ENCODE measurements at places on chromosomes 5 and 9.

GRCh38 chr5:16574789-16575721 lies 41.7 kb downstream of the RETREG1 start:
- DNase-seq = no peak

- DNase-seq = no peak
Measured at GRCh38 chr9:84781931-84782866, 112.7 kb downstream of the NTRK2 start.

DNA sequence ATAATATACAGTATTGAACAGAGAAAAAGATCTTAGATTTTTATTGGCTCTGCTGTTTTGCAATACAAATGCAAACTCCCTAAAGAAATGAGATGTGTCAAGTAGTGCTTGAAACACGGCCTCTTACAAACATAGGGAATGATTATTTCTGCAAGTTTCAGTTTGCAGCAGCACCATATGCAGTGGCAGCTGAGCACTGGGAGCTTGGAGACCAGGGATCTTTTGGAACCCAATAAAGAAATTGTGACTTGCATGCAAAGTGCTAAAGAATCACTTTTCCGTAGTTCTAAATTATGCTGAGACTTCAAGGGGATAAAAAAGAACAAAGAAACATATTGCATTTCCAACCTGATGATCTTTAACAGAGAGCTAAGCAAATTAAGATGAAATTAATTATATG lies 674.6 kb upstream of the ZNF608 start:
- no peak for DNase-seq

- peak; percentile 23 for DNase-seq
Measured at GRCh38 chr9:125655691-125656410, 51.2 kb downstream of the MAPKAP1 start.

- DNase-seq = no peak
Measured at GRCh38 chr5:132438917-132439316, 51.7 kb downstream of the IRF1 start.

GRCh38 chr5:98825582-98826375 lies 52.3 kb downstream of the RGMB start:
- DNase-seq = no peak

GRCh38 chr5:29197631-29198454 lies 1995.6 kb upstream of the CDH6 start:
- DNase-seq = no peak

GRCh38 chr5:149939546-149939945 lies 5.0 kb downstream of the PDE6A start:
- DNase-seq = no peak

GRCh38 chr9:131668439-131669268 lies 71.2 kb downstream of the RAPGEF1 start:
- no peak for DNase-seq

DNA sequence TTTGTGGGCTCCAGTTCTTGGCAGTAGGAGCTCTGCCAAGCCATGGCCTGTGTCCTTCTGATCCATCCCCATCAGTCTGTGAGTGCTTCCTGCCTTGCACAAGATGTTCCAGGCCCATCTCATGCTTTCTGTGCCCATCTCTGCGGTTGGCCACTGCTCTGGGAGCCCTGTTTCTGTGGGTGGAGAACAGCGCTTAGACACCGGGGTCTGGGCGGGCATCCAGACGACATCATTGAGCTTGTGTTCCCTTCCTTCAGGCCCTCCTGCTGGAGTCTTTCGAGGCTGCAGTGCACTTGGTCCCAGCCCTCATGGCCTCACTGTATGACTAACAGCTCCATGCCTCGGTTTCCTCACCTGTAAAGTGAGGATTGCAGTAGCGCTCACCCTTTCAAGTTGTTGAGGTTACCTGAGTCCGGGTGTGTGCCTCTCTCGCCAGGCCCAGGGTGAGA lies 14.9 kb upstream of the CARD19 start:
- DNase-seq = no peak

GRCh38 chr9:134699343-134699740 lies 57.7 kb downstream of the COL5A1 start:
- no peak for DNase-seq

DNA sequence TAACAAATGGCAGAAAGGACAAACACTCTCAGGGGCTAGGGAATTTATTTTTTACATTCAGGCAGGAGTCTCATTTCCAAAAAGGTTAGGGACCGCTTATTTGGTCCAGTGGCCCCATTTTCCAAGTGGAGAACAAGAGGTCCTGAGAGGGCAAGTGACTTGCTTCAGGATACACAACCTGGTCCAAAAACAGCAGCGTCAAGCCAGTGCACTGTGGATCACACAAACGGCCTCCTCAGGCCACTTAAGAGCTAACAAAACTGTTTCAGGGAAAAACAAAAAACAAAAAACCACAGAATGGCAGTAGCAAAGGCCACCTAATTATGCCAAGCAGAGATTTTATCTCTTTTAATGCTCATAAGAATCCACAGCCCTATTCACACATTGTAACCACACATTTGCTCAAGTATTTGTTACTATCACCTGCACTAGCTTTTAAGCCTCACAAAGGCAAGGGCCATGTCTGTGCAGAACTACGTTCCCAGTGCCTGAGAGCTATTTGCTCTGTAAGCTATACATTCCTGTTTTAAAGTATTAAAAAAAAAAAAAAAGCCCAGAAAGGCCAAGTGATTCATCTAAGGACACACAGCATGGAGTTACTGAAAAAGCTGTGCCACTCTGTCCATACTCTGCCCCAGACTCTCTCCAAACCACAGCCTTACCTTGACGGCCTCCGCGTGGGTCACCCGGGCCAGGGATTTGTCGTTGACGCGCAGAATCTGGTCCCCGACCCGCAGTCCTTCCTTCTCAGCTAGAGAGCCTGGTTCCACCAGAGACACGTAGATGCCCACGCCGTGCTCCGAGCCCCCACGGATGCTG lies 1.5 kb downstream of the WHRN start:
- DNase-seq = peak; percentile 38

GRCh38 chr5:136018814-136019783 lies 9.7 kb upstream of the TGFBI start:
- DNase-seq = no peak

- DNase-seq = no peak
Measured at GRCh38 chr5:16582081-16582480, 34.7 kb downstream of the RETREG1 start.

DNA sequence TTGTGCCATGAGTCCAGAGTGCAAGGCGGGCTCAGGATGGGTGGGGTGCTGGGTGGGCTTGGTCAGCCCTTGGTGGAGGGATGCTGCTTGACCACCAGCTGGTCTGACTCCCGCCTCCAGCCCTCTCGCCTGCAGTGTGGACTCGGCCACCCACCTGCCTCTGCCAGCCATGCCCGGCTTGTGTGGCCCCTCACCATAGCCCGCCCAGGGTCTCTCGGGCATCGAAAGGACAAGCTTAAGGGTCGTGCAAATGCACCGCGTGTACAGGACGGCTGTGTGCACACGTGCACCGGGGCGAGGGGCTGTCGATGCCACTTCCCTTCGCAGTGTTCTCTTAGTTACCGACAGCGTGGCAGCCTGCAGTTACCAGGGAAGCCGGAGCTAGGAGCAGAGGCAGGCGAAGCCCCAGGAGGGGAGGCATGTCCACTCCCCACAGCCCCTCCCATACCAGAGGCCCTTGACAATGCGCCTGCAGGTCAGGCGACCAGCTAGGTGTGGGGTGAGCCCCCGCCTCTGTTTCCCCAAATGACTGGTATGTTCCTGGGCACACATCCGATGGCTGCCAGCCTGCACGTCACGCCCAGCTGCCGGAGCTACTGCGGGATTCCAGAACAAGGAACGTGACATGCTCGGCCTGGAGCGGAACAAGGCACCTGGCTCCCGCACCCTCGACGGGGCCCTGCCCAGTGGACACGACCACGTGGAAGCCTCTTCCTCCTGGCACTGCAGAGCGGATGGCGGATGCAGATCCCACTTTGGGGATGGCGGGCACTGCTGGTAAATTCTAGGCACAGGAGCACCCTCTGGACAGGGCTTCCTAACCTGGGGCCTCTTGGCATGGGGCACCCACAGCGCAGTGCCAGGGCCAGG lies 7.8 kb downstream of the LCN9 start:
- DNase-seq = peak; percentile 20

- no peak for DNase-seq
Measured at GRCh38 chr9:125551781-125552180, 155.2 kb downstream of the MAPKAP1 start.

DNA sequence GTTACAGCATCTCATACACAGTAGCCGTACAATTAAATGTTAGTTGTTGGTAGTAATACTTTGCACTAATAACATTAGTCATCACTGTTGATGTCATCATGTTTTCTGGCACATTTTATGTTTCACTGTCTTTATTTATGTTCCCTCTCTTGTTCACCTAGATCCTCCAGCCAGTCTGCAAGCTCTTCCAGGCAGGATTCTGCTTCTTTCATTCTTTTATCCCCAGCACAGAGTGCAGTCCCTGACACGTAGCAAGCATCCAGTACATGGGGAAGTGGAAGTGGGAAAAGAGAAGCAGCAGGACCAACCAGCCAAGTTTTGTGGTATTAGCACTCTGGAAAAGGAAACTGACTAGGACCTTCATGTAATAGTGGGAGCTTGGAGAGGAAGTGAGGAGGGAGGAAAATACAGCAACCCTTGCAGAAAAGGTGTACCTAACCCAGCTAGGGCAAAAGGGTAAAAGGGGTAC lies 89.7 kb upstream of the SLC44A1 start:
- DNase-seq = no peak

GRCh38 chr5:10588109-10588775 lies 24.4 kb downstream of the ANKRD33B start:
- DNase-seq = no peak

GRCh38 chr9:128558431-128559310 lies 6.3 kb downstream of the SPTAN1 start:
- DNase-seq = no peak

- no peak for DNase-seq
Measured at GRCh38 chr5:17910318-17910717, 276.1 kb downstream of the TAF11L14 start.

GRCh38 chr9:91306296-91306630 lies 55.5 kb downstream of the AUH start:
- DNase-seq = peak; percentile 15

DNA sequence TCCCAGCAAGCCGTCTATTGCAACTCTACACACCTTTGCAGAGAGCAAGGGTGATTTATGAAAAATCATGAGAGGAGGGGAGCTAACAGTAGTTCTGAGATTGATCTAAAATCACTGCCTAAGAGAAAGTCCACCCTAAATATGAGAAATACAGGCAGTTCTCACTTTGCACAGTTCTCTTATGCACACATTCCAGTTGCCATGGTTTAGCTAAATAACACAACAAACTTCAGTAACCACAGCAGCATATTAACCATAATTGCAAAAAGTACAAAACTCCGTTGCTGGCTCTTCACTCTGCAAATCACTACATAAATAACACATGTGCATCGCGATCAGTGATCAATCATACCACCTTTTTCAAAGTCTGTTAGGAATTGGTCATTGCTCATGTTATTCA lies 31.1 kb downstream of the PGGT1B start:
- no peak for DNase-seq

DNA sequence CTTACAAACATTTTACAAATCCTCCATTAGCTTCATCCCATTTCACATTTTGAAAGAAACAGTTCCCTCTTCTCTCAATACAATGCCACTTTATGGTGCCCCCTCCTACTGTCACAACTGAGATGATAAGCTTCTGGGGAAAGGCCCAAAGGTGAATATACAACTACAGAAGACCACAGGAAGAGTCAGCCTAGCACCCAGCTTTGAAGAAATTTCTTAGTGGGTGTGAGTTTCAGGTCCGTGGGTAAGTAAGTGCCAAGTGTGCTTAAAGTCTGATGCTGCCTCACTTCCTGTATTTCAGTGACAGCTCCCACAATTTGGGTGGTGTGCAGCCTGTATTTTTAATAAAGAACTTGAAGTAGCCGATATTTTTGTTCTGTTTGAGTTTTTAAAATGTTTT lies 68.1 kb downstream of the ARHGEF28 start:
- DNase-seq = no peak

DNA sequence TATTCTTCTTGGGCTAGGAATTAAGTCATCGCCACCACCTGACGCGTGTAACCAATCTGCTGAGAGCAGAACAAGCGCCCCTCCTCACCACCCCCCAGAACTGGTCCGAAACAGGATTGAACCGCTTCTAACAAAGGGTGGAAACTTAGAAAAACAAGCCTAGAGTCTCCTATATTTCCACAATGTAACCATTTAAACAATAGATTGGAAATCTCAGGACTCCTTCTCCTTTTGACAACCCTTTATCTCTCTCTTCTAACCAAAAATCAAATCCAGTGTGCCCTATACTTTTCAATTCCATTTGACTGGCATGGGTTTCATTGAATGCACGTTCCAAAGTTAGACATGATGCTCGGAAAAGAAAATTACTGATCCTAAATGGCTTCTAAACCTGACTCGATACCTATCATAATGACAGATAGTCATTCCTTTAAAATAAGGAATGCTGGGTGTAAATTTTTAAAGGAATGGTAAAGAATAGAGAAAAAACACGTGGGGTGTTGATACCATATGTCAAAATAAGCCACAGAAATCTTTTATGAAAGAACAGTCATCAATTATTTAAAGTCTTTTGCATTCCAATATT lies 1.2 kb downstream of the ARRDC3 start:
- peak; percentile 76 for DNase-seq

- no peak for DNase-seq
Measured at GRCh38 chr9:22008384-22008716, 755 bp downstream of the CDKN2B start.

GRCh38 chr9:92535940-92536850 lies at the start of gene ECM2:
ECM2 (minus strand) TSS chr9:92535990; CDS start chr9:92522866, 13,124 bp downstream.
- no peak for DNase-seq

DNA sequence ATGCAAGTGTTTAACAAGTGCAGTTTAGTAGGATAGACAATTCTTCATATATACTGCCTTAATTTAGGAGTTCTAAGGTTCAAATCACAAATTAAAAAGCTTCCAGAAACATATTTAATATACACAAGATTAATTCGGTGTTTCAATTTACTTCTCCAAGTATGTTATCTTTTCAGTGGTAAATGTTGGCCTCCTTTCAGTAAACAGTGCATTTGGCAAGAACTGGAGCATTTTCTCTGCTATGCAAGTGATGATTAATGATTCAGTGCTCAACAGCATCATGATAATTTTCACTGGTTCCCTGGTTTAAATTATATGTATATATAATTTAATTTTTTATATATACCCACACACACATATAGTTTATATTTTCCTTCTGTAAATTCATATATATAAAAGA lies 541.7 kb downstream of the EFNA5 start:
- no peak for DNase-seq

DNA sequence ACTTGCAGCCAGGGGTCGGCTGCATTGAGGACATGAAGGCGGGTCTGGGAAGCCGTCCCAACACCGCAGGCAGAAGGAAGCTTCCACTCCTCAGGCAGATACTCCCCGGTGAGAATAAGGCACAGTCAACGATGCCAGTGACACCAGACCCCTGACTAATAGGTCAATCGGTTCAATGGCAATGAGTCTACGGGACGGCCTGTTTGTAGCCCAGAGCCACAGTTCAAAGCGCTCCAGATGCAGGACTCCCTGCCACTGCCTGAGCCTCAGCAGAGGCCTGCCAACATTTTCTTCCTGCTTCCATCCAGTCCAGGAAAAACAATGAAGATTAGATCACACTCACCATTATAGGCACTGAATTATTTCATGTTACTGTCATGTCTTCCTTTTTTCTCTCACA lies 84.5 kb upstream of the SIMC1 start:
- no peak for DNase-seq
